ENCODE measurements at places on chromosomes 11 and 22.

GRCh38 chr22:40401532-40401931 lies 31.1 kb downstream of the SGSM3 start:
- no peak for DNase-seq

- no peak for DNase-seq
Measured at GRCh38 chr11:131624531-131624930, 254.1 kb downstream of the NTM start.

GRCh38 chr11:116503216-116504160 lies 269.3 kb downstream of the BUD13 start:
- DNase-seq, result no peak

DNA sequence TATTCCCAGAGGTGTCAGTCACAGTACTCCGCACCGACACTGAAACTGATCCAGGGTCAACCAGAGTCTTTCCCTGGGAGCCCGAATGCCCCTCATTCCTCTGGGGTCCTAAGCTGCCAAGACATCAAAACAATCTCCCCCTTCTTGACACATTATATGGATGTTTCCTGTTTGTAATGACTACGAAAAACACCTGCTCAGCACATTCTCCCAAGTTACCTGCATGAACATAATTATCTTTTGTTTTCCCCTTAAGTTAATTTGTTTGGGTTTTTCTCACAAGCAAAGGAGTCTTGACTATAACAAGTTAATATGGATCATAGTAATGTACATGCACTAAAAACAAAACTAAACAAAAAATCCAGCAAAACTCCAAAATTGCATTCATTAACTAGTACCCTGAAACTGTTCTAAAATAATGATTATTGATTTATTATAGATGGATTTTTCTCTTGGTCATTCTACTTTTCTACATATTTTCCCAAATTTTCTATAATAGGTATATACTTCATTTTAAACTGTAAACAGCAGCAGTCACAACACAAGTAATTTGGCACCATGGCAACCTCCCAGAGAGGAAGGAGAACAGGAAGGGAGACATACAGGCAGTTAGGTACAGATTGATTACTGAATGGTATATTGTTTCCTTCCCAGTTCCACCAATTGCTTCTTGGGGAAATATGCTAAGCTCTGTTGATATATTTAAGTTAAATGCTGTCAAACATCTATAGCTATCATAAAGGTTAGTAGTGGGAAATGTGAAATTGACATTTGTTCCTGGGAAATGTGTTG lies 631.5 kb downstream of the METTL15 start:
- no peak for DNase-seq

DNA sequence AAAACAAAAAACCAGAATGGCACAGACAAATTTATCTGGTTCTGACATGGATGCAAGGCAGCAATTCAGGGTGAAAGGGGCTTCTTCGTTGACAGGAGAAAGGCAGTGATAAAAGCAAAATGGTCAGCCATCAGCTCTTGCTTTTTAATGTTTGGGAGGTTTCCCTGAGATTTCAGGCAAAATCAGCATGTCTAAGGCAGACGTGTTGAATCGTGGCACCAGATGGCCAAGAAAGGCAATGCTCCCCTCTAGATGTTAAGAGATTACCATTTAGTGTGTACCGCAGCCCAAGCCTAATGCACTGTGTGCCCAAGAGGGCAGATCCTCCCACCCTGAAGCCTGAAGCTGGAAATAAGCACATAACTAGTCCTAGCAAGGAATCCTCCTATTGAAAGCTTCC lies 88.8 kb upstream of the GALNT18 start:
- no peak for DNase-seq

GRCh38 chr22:19679522-19680101 lies 34.7 kb upstream of the SEPTIN5 start:
- peak; percentile 19 for DNase-seq

- no peak for DNase-seq
Measured at GRCh38 chr22:50536226-50536625, 6.4 kb upstream of the TYMP start.

GRCh38 chr22:46737976-46738646 lies at the start of gene CERK:
CERK (minus strand) TSS chr22:46738252; CDS start chr22:46738148, 104 bp downstream.
- DNase-seq, result peak; percentile 41

GRCh38 chr11:44004452-44005062 lies 43.2 kb upstream of the ACCSL start:
- DNase-seq, result no peak

- DNase-seq, result no peak
Measured at GRCh38 chr11:120017582-120018150, 120.2 kb downstream of the TRIM29 start.

GRCh38 chr11:111532365-111532709 lies 8.2 kb upstream of the LAYN start:
- DNase-seq, result no peak

- DNase-seq, result no peak
Measured at GRCh38 chr11:13494051-13494450, 1.7 kb downstream of the PTH start.

- DNase-seq, result no peak
Measured at GRCh38 chr22:19967850-19968449, 26.3 kb upstream of the TXNRD2 start.

DNA sequence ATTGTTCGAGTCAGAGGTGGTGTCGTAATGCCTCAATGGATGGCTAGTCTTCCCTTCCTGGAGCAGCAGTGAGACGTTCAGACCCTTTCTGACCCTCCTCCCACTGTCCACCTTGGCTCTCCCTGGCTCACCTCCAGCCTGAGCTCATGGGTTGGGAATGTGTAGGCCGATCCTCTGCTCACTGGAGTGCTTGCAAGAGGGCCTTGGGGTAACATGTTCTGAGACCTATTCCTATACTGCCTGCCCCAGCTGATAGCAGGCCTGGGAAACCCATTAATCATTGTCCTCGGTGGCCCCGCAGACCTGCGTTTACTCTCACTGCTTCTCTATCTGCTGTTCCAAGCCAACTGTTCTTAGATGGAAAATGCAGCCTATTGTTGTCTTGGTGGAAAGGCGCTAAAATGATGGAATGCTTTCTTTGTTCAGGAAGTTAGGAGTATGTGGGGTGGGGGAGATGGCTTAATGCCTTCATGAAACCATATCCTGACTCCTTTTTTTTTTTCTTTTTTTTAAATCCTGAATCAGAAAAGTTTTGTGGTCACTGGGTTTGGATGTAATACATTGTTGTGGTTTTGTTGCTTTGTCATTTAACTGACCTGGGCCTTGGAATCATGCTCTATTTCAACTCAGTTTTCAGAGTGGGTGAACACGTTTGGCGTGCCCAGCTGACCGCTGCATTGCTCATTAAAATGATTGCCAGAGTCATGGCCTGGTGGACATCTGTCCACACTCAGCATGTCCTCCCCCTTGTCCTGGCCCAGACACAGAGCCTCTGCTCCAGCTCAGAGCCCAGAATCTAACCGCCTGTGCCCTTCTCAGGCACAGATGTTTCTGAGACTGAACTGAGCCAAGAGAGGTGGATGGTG lies 72.5 kb downstream of the MICAL2 start:
- DNase-seq, result no peak

DNA sequence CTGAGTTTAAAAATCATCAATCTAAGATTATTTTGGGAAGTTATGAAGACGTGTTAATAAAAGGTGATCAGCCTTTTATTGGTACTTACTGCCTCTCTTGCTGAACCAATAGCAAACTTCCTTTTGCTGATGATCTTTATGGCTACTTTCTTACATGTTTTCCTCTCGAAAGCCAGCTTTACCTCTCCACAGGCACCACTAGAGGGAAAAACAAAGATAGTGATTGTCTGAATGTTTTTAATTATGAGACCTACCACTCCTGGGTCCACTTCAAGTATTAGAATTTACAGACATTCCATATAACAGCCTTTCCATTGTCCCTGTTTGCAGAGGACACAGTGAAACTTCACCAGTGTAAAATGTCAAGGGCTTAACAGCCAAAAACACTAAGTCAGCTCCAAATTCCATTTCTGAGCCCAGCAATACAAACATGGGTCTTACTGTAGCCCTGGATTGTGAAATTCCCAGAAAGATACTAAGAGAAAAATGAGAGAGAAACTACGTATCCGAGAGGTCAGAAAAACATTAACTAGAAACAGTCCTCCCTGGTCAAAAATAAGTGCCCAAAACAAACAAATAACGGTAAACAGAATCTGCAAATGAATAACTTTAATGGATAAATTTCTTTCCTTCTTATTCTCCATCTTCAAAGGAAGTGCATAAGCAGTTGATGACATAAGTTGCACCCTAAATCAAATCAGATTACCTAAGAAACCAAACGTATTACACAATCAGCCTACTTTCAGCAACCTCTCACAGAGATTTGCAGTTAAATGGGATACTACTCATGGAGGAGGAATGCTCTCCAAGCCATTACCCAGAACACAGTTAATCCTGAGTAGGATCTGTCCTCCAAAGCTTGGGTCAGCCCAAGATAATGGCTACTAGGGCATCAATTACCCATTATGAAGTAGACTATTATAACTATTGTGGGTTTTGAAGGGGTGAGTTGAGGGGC lies 29.5 kb downstream of the CHEK2 start:
- no peak for DNase-seq

- DNase-seq, result no peak
Measured at GRCh38 chr22:30351226-30351625, 5.5 kb downstream of the SF3A1 start.

- DNase-seq, result no peak
Measured at GRCh38 chr11:115155978-115156377, 348.2 kb downstream of the CADM1 start.

DNA sequence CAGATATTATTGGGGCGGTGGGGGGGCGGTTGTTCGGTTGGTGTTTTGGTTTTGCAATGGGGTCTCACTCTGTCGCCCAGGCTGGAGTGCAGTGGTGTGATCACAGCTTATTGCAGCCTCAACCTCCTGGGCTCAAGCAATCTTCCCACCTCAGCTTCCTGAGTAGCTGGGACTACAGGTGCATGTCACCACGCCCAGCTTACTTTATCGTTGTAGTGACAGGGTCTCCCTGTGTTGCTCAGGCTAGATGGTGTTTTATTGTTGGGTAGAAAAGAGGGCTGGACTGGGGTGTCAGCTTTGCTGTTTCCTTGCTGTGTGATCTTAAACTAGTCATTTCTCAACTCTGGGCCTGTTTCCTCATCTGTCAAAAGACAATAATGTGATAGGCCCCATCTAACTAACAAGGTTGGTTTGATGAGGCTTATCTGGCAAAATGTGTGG lies 17.5 kb upstream of the MYH9 start:
- no peak for DNase-seq

DNA sequence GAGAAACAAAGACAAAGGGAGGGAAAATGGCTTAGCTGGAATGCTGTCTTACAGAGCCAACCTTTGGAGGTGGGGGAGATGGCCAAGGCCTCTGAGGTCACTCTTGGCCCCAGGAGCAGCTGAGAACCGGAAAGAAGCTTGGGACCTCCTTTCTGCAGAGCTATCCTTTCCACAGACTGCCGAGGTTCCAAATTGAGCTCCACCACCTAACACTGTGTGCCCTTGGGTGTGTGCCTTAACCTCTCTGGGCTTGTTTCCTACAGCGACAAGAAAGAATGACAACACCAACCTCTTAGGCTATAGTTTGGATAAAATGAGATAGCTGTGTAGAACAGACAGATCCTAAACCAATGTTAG lies 23.2 kb downstream of the RTN4RL2 start:
- no peak for DNase-seq

DNA sequence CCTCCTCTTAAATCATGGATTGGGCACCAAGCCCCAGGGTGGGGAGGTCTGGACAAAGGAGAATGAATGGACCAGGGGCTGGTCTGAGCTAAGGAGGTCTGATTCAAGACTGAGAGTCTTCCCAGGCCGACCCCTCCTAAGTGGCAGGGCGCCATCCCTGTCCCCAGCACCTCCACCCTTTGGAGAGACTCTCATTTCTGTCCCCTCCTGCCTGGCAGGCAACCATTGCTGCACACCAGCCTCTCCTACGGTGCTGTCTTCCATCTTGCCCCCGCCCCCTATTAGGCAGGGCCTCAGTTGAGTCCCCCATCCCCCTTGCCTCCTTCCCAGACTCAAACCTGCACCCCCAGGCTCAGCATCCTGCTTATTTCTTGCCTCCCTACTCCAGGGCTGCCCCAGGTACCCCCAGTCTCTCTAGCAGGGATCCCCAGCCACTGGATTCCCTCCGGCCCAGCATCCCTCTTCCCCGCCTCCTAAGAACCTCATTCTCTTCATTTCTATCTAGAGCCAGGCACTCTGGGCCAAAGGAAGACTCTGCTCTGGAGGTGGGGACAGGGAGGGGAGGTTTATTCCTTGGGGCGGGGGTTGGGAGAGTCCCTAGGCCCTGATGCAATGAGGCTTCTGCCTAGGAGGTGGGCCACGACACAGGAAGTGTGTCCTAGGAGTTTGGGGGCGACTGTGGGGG lies 1.7 kb upstream of the RCOR2 start:
- no peak for DNase-seq
